Activated CD8-positive, alpha-beta memory T cell treated with anti-CD3 and anti-CD28 coated beads for 1 hour (primary cell): ENCODE measurements at places on chromosomes 3 and 15.

DNA sequence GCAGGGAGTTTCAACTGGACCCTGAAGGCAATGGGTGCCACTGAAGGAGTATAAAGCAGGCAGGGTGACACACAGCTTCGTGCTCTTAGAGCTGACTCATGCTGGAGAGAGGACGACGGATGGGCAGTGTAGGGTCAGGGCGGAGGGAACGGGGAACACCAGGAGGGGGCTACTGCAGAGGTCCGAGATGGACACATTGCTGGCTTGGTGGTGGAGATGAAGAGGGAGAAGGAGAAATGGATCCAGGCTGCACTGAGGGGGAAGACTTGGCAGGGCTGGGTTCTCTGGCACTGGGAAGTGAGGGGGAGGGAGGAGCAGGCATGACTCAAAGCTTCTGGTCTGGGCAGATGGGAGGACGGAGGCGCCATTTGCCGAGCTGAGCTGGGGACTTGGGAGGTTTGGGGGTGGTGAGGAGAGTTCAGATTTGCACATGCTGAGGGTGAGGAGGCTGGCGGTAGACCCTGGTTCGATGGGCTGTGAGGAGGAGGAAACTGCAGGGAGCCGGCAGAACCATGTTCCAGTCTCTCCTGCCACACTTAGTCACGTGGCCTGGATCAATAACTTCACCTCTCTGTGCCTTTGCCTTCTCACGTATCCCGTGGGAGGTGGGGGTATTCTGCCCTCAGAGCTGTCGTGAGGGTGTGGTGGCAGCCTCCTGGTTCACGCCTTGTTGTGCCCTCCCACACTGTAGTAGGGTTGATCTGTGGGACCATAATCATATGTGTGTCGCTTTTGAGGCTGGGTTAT is 4.6 kb upstream of the KCTD6 start:
- no peak for DNase-seq

DNA sequence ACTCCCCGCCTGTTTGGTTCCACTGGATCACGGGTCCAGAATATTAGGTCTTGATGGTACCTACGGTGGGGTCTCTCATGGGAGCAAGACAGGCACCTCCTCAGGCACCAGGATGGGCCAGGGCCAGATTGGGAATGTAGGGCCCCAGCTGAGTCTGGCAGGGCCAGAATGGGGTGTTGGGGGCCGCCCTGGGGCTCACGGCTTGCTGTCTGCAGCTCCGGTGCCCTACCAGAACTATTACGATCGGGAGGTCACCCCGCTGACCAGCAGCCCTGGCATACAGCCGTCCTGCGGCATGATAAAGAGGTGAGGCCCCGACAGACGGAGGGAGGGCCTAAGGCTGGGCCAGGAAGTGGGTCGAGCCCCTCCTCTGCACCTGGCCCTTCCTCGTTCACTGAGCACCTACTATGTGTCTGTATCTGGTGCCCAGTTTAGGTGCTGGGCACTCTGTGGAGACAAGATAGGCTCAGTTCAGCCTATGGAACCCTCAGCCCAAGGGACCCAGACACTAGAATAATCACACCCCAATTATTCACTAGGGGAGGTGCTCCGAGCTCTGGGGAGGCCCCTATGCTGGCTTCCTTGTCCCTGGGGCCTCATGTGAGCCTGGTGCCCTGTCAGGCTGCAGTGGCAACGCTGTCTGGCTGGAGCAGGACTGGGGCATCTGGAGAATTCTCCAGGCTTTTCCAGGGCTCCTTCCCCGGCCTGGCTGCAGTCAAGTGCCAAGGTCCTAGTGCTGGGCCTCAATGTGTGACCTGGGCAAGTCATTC is 37.9 kb downstream of the PSTPIP1 start:
- DNase-seq, result no peak

- no peak for DNase-seq
These were observed 358.5 kb downstream of the ZNF385D start for GRCh38 chr3:21392526-21392925.

GRCh38 chr15:43118829-43119228 is 13.0 kb upstream of the UBR1 start:
- no peak for DNase-seq

- no peak for DNase-seq
These were observed 164.8 kb downstream of the GRM7 start for GRCh38 chr3:7025581-7026300.

- no peak for DNase-seq
These were observed 91.3 kb downstream of the UACA start for GRCh38 chr15:70672081-70672480.

DNA sequence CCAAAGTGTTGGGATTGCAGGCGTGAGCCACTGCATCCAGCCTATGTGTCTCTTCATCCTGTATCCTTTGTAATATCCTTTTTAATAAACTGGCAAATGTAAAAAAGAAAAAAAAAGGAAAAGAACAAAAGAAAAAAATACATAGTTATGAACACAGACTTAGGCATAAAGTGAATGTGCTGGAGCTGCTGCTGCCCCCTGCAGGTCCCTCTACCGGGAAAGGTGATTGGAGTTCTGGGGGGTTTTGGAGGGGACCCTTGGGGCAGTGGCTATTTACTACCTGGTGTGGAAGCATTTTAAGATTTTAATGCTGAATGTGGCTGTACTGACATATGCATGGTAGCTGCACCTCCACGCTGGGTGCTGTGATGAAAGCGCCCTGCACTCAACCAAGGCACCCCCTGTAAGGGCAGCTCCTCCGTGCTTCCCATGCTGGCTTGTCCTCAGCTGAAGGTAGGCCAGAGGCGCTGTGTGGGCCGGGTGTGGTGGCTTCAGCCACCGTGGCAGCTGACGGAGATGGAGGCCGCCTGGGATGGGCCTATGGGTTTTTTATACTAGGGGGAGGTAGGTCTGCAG is 49.9 kb downstream of the RPLP1 start:
- DNase-seq, result no peak

DNA sequence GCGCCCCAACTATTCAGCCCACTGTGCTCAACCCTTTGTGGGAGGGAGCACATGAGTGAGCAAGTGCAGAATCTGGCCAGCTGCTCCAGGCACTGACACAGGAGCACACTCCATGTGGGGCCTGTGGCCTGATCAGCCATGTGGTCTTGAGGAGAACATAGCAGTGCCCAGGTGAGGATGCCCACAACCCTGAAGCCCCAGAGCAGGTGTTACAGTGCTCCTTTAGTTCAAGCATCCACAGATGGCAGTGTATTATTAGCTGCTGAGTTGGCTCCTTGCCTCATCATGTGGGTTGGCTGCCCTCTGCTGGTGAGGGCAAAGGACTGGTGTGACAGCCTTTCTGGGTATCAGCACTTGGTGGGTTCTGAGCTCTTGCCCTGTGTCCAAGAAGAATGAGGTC is 1588.2 kb downstream of the SI start:
- no peak for DNase-seq

- DNase-seq, result no peak
These were observed 51.0 kb upstream of the MYZAP start for GRCh38 chr15:57540736-57541135.

- no peak for DNase-seq
These were observed 84.0 kb upstream of the HERC1 start for GRCh38 chr15:63917588-63918316.

- DNase-seq, result no peak
These were observed 2.1 kb upstream of the RHOV start for GRCh38 chr15:40875991-40876730.

DNA sequence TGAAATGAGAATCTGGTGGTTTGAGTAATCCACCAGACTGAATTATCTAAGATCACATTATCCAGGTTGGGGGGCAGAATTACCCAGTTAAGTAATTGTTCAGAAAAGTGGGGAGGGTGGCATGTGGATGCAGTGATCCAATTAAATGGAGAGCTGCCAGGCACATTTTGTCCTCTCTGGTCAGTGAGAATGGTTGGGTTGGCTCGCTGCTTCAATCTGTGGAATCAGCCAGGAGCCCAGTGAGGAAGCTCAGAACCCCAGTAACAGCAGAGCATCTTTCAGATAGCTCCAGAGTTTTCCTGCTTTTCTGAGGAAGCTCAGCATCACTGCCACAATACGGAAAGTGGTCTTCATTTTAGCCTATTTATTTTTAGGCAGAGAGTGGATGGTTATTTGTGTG is 6.4 kb upstream of the EXOG start:
- no peak for DNase-seq

GRCh38 chr15:66029650-66030049 is 160.4 kb downstream of the RAB11A start:
- DNase-seq, result no peak

- DNase-seq, result no peak
These were observed 45.5 kb upstream of the CFAP161 start for GRCh38 chr15:81088470-81089013.

DNA sequence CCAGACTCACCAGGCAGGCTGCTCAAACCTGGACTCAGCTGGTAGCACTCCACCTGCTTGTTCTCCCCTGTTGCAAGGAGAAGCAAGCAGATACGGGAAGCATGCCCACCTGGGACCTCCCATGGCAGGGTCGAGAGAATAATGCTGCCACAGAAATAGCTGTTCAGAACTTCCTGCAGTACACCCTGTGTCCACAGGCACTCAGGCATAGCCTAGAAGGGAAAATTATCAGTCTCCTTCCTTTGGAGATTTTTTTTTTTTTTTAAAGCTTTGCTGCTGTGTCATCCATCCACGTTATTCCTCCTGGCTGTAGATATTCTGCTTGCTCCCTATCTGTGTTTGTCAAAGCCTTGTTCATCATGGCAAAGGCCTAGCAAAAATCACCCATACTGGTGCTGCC is 32.7 kb upstream of the RPS17 start:
- DNase-seq, result no peak

GRCh38 chr3:25537516-25537915 is 109.5 kb downstream of the RARB start:
- DNase-seq, result no peak

- DNase-seq, result no peak
These were observed 9.7 kb downstream of the ERC2 start for GRCh38 chr3:56458496-56459103.

DNA sequence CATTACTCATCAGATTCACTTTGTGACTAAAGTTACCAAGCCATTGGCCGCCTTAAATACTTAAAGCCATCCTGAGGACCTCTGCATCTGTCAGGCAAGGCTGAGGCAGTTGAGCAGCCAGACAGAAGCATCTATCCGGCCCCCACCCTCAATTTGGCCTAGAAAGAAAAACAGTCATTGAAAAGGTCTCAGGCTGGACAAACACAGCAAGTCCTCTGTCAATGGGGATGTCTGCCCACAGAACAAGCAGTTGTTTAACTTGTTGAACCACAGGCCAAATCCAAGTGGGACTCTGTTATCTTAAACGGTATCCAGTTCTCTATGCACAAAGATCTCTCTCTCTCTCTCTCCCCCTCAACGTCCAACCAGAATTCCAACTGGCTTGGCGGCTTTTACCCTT is 2.8 kb downstream of the ZIC4 start:
- DNase-seq, result no peak

DNA sequence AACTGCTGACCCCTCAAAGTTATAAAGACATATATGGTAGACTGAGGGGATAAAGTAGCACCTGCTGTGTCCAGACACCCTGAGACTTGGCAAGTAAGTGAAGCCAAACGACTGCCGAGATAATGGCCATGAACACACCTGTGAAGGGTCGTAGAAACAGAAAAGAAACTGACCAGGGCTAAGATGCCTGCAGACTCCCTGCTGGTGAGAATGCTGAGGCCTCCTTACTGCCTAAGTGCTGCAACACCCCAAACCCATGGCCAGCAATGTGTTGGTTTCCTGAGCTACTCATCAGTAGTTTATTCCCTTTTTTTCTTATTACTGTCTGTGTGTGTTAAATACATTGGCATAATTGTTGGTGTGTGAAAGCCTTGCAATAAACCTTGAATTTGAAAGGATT is 233.8 kb downstream of the ZNF385D start:
- no peak for DNase-seq

- no peak for DNase-seq
These were observed 28.2 kb downstream of the C3orf62 start for GRCh38 chr3:49248840-49249227.

DNA sequence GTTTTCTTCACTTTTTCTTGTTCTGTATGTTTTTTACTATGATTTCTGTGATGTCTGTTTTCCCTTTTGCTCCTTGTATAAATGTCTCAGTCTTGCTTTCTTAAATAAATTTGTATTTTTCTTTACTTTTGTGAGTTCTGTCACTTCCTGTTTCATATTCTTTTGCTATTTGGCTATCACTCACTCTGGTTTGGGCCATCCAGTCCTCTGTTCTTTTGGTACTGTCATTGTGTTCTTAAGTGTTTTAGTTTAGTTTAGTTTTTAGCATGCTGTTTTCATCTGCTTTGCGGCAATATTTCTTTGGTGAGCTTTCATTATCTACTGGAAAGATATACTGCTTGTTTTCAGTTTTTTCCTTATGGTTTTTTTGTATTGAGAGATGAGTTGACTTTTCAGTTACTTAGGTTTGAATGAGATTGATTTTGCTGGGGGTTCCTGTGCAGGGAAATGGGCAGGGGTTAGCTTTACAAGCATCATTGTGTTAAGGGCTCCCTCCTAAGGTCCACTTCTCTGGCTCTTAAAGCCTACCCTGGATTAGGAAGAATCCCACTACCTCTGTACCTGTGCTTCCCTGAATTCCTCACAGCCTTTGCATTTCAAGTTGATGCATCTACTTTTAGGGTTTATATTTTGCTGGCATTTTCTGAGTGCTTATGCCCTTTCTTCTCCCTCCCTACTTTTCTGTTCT is 35.1 kb downstream of the PDCD6IP start:
- no peak for DNase-seq

DNA sequence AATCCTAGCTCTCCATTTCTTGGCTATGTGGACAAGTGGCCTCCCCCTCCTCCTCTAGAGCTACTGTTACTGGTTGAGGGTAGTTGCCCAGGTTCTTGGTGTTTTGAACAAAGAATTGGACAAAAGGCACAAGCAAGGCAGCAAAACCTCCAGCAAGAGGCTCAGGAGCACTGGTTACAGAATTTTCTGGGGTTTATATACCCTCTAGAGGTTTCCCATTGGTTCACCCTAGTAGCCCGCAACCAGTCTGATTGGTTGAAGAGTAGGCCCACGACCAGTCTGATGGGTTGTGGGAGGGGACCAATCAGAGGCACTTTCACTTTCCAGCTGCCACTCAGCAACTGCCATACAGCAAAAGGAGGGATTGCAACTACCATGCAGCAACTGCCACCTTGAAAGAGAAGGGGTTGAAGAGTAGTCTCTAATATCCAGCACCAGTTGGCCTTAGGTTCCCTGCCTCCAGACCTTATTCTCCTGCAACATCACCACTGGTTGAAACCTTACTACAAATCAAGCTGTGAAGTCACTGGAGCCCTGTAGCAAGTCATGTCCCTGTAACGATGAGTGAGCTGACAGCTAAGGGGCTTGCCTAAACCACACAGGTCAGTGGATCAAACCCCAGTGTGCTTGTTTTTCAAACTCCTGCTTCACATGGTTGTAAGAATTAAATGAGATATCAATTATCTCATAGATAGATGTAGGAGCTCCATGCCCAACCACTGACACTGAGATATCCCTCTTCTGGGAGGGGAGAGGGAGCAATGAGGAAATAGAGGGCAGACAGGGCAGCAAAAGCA is 2.9 kb upstream of the C15orf39 start:
- no peak for DNase-seq
